GM13976 (cell line): ENCODE measurements at places on chromosomes 1 and 21.

- DNase-seq: no peak
Observed at GRCh38 chr1:178540646-178541045, 27.7 kb downstream of the TEX35 start.

DNA sequence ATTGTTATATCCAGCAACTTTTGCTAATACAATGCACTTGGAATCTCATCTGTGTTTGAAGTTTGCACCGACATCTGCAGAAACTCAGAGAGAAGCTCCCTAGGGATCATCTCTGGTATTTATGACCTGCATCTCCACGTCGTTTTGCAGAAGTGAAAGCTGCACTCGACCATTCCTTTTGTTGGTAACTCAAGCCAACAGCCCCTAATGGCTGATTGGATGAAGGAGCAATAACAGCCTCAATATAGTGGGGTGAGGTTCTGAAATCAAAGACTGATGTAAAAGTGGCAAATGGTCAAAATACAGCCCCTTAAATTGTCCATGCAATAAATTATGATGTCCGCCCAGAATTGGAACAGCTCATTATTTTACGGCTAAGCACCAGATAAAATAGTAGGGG, 344.2 kb upstream of the KAZN start:
- no peak for DNase-seq

- no peak for DNase-seq
Observed at GRCh38 chr1:28365864-28366263, 3.7 kb upstream of the PHACTR4 start.

DNA sequence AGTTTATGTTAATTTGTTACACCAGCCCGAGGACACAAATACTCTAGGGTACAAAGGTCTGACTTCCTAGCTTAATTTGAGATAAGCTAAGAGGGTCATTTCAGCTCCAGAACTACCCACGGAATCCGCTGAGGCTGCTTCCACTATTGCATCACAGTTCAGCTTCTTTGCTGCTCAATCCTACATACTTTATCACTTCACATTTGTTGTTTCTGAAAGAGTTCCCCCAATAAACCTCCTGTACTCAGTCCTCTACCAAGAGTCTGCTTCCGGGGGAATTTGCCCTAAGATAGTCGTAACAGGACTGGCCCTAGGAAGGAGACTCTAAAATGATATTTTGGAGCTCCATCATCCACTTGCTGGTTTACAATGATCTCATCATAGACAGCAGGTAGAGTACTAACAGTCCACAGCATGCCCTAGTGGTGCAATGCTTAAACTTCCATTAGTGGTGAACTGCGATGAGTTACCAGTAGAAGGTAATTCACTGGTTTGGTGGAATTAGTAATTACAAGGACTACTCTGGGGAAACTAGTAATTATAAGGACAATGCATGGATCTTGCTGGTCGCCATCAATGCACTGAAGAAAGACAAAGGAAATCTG, 229.3 kb downstream of the USH2A start:
- DNase-seq: no peak

DNA sequence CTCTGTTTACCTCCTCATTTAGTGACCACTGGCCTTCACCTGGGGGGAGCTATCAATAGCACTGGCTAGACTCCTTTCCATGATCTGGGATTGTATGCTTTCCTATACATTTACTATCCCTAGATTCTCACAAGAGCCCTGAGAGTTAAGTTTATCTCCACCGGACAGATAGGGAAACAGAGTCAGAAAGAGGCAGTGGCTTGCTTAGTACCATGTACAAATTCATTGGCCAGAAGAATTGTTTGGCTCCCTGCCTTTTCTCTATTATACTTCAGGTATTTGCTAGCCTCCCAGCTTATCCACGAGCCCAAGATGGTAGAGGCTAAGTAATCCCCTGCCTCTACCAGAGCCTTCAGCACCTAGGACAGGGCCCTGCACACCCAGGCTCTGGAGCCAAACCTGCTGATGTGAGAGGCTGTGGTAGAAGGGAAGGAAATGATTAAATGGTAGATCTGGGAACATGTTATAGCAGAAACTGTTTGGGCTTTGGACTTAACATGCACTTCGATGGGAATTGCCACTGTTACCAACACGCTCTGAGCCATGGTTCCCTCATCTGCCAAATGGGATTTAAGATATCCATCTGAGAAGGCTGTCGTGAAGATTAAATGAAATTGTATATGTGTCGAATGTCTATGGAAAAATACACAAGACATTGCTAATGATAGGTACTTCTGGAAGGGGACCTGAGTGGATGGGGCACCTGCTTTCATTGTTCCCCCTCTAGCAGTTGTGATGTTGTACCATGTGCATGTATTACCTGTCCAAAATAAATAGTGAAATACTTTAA, 3.1 kb upstream of the BLACAT1 start:
- no peak for DNase-seq

DNA sequence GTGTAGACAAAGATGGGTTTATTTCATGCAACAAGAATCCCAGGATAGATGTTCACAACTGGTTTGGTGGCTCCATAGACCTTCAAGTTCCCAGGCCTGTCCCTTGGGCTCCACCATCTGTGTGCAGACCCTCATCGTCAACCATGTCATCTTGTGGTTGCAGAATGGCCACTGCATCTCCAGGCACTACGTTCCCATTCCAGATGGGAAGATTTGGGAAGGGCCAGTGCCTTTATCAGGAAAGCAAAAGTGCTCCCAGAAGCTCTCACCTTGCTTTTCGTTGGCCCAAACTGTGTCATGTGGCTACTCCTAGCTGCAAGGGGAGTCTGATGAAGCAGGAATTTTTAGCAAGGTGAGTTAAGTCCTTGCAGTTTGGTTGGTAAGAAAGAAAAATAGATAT, 12.8 kb downstream of the TMCC2 start:
- DNase-seq: no peak

GRCh38 chr1:53946252-53947171, at the start of gene LRRC42:
LRRC42 (plus strand) TSS chr1:53946350; CDS start chr1:53952000, 5,650 bp downstream.
- DNase-seq: peak; percentile 96
